ENCODE measurements at places on chromosomes 6 and 20.

DNA sequence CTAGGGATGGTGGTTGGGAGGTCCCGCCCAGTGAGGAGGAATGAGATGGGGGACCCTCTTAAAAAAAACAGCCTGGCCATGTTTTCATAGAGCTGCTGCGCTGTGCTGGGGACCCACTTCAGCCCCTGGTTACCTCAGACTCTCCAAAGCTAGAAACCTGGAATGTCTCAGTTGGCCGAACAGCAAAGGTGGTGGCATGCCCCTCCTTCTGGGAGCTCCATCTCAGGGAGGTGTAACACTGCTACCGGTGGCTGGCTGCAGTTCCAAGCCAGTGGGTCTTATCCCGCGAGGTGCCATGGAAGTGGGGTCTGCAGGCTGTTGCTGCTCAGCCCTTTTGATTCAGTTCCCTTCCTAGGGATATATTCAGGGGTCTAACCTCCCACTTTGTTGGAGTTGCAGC lies 35.7 kb upstream of the TFB1M start:
- no peak for DNase-seq

DNA sequence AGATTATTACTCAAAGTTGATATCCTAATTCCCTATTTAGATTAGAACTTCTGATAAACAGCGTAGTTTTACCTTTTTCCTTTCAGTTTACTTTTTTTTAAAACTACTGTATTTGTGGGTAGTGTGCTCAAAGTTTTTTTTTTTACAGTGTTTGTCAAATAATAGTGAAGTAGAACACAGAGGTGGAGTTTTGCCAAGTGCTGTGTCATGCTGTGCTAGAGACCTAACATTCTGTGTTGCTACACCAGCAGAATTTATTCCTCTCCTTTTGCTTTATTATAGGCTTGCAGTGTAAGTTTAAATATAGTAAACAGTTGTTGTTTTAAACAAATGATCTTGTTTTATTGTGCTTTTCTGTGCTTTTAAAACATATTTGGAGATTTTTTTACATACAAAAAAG lies 125.4 kb downstream of the HIVEP1 start:
- DNase-seq = no peak

DNA sequence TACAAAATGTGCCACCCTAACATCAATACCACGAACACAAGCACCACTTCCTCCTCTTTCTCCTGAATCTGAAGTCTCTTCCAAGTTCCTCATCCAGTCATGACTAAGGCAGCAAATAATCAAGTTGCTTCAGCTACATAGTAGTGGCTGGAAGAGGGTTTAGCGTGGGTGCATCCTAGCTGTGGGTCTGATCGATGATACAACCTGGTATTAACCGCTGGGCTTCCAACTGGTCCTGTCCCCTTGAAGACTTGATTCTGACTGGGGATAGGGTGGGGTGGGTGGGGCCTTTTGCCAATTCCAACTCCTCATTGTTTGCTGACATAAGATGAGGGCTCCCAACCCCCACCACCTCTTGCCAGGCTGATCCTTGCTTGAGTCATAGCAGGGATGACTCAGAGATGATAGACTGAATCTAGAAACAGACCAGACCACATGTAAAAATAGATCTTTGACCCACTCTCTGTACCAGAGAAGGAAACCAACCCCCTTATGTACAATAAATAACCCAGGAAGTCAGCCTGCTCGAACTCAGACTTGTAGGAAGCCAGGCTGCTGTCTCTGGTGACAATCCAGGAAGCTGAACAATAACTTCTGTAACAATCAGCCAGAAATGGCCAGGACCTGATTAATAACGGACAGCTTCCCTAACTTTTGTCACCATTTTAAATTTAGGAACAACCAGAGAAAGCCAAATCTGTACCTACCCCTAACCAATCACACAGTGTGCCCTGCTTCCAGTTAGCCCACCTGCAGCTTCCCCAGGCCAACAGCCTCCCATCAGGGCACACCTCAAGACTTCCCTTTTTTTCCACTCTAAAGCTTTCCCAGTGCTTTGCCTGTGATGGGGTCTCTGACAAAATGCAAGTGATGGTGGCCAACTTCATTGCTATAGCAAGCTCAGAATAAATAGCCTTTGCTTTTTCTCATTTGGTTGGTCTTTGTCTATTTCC lies 68.9 kb upstream of the FAM184A start:
- DNase-seq = no peak

- DNase-seq = no peak
Measured at GRCh38 chr6:2919401-2919800, 16.3 kb upstream of the SERPINB9 start.

GRCh38 chr6:56890683-56891429 lies 64.1 kb upstream of the BEND6 start:
- no peak for DNase-seq

Measured in activated CD8-positive, alpha-beta memory T cell treated with anti-CD3 and anti-CD28 coated beads for 1 hour (primary cell).